Activated naive CD8-positive, alpha-beta T cell treated with anti-CD3 and anti-CD28 coated beads for 36 hours (primary cell): ENCODE measurements at places on chromosomes 2 and 18. TPM values are rescaled to one million over a fixed set of nuclear protein-coding genes. Genes with fewer than 3 reads are reported as not detected.

GRCh38 chr18:74803117-74803516 is 205.4 kb downstream of the ZNF407 start:
- H3K4me3 ChIP-seq, result no peak overlapping the region
- H3K27me3 ChIP-seq, result no peaks in the 10 kb centered on the region
- no peak overlapping the region for H3K27ac ChIP-seq
- DNase-seq, result no peak
- H3K4me1 ChIP-seq, result peaks cover 17% of the 10 kb centered on the region
- peaks cover 9% of the 10 kb centered on the region for H3K36me3 ChIP-seq

GRCh38 chr18:14976736-14977430 is 228.9 kb downstream of the ANKRD30B start:
- no peaks in the 10 kb centered on the region for H3K4me1 ChIP-seq
- no peak overlapping the region for H3K27ac ChIP-seq
- H3K4me3 ChIP-seq, result no peak overlapping the region
- H3K27me3 ChIP-seq, result peaks cover 6% of the 10 kb centered on the region
- DNase-seq, result no peak
- H3K36me3 ChIP-seq, result no peaks in the 10 kb centered on the region

The CNDP1 gene
- not detected for total RNA-seq

The AP1S3 gene
- total RNA-seq, result 11.3 TPM

The ZNF396 gene
- total RNA-seq, result 0.99 TPM

GRCh38 chr2:33581872-33582271 is 17.2 kb downstream of the FAM98A start:
- H3K4me3 ChIP-seq, result no peak overlapping the region
- H3K27me3 ChIP-seq, result no peaks in the 10 kb centered on the region
- peaks cover 12% of the 10 kb centered on the region for H3K4me1 ChIP-seq
- no peak overlapping the region for H3K27ac ChIP-seq

DNA sequence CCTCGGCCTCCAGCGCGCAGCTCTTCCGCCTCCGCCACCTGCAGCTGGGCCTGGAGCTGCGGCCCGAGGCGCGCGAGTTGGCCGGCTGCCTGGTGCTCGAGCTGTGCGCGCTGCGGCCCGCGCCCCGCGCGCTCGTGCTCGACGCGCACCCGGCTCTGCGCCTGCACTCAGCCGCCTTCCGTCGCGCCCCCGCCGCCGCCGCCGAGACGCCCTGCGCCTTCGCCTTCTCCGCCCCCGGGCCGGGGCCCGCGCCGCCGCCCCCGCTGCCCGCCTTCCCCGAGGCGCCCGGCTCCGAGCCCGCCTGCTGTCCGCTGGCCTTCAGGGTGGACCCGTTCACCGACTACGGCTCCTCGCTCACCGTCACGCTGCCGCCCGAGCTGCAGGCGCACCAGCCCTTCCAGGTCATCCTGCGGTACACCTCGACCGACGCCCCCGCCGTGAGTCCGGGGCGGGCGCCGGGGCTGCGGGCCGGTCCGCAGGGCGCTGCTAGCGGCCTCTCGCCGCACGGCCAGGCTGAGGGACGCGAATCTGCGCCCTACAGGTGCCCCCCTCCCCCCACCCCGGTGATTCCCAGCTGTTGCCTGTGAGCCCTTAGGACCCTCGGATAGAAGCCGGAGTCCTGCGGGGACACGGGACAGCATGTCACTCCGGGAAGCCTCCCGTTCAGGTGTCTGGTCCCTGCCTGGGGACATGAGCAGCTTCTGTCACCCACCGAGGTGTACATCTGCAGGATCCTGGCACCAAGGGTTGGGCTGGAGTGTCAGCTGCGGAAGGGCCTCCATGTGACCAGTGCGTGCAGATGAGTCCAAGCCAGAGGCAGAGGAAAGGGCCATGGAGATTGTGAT is 616 bp downstream of the RNPEPL1 start:
- DNase-seq, result peak; percentile 63
- H3K36me3 ChIP-seq, result peaks cover 9% of the 10 kb centered on the region
- H3K4me3 ChIP-seq, result peak overlapping the region; percentile 78
- peak overlapping the region; percentile 80 for H3K27ac ChIP-seq
- H3K4me1 ChIP-seq, result peaks cover 47% of the 10 kb centered on the region

GRCh38 chr2:204486805-204487204 is 58.5 kb upstream of the PARD3B start:
- H3K4me3 ChIP-seq, result no peak overlapping the region
- H3K27me3 ChIP-seq, result no peaks in the 10 kb centered on the region
- H3K27ac ChIP-seq, result no peak overlapping the region
- no peaks in the 10 kb centered on the region for H3K36me3 ChIP-seq
- DNase-seq, result no peak
- no peaks in the 10 kb centered on the region for H3K4me1 ChIP-seq

The RAB10 gene
- 106 TPM for total RNA-seq

- peaks cover 32% of the 10 kb centered on the region for H3K4me1 ChIP-seq
- no peaks in the 10 kb centered on the region for H3K36me3 ChIP-seq
- DNase-seq, result no peak
- no peak overlapping the region for H3K4me3 ChIP-seq
- H3K27me3 ChIP-seq, result no peaks in the 10 kb centered on the region
These were observed 69.4 kb upstream of the SH3RF3 start for GRCh38 chr2:109059474-109060165.

GRCh38 chr2:29075894-29076705 is 1.8 kb upstream of the PCARE start:
- H3K4me3 ChIP-seq, result no peak overlapping the region
- no peak overlapping the region for H3K27ac ChIP-seq
- H3K4me1 ChIP-seq, result no peaks in the 10 kb centered on the region
- DNase-seq, result no peak
- H3K36me3 ChIP-seq, result no peaks in the 10 kb centered on the region

- no peak overlapping the region for H3K4me3 ChIP-seq
- peaks cover 30% of the 10 kb centered on the region for H3K4me1 ChIP-seq
- DNase-seq, result peak; percentile 53
- H3K36me3 ChIP-seq, result no peaks in the 10 kb centered on the region
These were observed 163.5 kb downstream of the UXS1 start for GRCh38 chr2:106030287-106031268.

The MROH2A gene
- total RNA-seq, result not detected

DNA sequence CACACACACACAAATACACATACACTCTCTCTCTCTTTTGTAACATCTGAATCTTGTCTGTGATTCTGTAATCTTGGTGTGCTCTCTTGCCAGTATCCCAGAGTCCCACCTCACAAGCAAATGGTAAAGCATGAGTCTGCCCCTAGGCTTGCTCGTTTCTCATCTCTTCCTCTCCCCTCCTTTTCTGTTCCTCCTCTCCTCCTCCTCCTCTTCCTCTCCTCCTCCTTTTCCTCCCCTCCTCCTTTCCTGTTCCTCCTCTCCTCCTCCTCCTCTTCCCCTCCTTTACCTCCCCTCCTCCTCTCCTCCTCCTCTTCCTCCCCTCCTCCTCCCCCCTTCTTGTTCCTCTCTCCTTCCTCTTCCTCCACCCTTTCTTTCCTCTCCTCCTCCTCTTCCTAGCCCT is 59.0 kb downstream of the TNFRSF11A start:
- no peak for DNase-seq
- H3K27ac ChIP-seq, result no peak overlapping the region
- H3K4me1 ChIP-seq, result no peaks in the 10 kb centered on the region
- H3K27me3 ChIP-seq, result peaks cover 6% of the 10 kb centered on the region
- H3K36me3 ChIP-seq, result peaks cover 3% of the 10 kb centered on the region

DNA sequence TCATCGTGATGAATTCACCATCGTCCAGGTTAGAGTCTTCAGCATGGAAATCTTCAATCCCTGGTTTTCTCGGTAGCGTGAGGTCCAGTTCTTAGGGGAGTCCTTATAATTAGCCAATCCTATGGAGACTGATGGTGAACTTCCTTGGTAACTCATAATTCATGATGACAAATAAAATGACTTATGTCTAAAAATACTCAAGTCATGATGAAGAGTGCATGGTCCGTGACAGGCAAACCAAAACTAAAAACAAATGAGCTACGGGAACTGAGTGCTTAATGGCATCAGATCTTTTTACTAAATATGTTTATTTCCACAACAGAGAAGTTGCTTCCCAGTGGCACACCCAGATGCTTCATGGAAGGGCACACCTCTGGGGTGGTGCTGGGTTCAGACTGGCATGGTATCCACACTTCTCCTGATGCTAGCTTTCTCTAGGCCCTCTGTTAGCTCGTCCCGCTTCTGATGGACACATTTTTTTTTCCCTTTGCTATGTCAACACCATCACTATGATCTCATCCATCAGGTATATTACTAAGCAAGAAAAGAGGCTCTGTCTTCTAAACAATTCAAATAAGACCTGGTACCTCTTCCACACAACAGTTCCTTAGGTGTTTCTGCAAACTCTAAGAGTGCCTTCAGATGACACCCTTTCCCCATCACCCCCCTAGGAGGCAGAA is 92.8 kb upstream of the NEDD4L start:
- no peaks in the 10 kb centered on the region for H3K36me3 ChIP-seq
- no peak for DNase-seq
- H3K4me3 ChIP-seq, result no peak overlapping the region
- peaks cover 7% of the 10 kb centered on the region for H3K27me3 ChIP-seq
- no peaks in the 10 kb centered on the region for H3K4me1 ChIP-seq

- H3K27ac ChIP-seq, result no peak overlapping the region
- H3K27me3 ChIP-seq, result no peaks in the 10 kb centered on the region
- H3K4me1 ChIP-seq, result peaks cover 9% of the 10 kb centered on the region
- peaks cover 9% of the 10 kb centered on the region for H3K36me3 ChIP-seq
These were observed 72.3 kb downstream of the RTP5 start for GRCh38 chr2:241941691-241942301.

- H3K27ac ChIP-seq, result peak overlapping the region; percentile 98
- peaks cover 14% of the 10 kb centered on the region for H3K4me1 ChIP-seq
- peaks cover 17% of the 10 kb centered on the region for H3K36me3 ChIP-seq
These were observed 1.0 kb downstream of the DNPEP start for GRCh38 chr2:219386532-219387280.

DNA sequence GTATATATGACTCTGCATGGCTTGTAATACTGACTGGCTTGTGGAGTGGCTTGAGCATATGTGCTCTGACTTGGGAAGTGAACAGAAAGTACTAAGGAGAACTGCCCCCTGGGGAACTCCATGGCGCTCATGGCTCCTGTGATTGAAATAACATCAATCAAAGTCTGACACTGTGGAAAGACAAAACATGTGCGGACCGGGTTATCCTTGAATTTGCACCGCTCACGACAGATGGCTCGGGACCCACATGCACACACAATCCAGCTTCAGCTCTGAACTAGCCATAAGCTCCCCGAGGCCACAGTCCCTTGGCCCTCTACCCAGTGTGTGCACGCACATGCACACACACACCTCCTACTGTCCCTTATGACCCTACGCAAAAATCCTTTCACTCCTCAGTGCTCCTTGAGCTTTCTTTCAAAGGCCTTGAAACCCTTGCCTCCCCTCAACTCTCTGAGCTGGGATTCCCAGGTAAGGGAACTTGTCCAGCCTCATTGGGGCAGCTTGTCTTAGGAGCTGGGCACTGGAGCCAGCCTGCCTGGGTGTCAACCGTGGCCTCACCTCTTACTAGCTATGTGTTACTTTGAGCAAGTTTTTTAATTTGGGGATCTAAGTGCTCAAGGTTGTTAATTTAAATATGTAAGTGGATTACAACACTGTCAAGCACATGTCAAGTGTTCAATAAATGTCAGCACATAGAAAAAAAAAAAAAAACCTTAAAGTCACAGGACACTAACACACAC is 43.6 kb downstream of the MRPS5 start:
- H3K4me1 ChIP-seq, result peaks cover 58% of the 10 kb centered on the region
- H3K27ac ChIP-seq, result peak overlapping the region; percentile 36
- peaks cover 2% of the 10 kb centered on the region for H3K36me3 ChIP-seq
- no peak overlapping the region for H3K4me3 ChIP-seq

The CCDC102B gene
- 1.4 TPM for total RNA-seq

DNA sequence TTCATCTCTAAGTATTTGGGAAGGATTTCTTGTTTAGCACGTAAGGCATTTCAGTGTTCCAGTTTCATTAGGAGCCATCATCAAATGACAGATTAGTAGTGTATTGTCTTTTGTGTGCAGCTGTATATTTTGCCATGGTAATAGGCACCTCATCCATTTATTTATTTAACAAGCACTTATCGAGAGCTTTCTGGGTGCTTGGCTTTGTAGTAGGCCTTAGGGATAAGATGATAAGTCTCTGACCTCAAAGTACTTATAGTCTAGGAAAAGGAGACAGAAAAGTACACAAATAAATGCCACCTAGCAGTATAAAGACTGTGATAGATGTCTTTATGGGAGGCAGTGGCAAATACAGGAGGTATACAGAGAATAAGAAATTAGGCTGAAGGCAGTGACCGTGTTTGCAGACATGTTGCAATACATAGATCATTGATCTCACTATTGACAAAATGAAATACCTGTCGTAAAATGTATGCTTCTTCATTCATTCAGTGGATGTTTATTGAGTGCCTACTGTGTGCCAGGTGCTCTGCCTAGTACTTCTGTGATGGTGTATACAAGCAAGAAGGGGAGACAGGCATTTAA is 265.9 kb downstream of the SETBP1 start:
- H3K27me3 ChIP-seq, result peaks cover 4% of the 10 kb centered on the region
- no peaks in the 10 kb centered on the region for H3K4me1 ChIP-seq
- no peak overlapping the region for H3K27ac ChIP-seq
- DNase-seq, result no peak
- H3K36me3 ChIP-seq, result no peaks in the 10 kb centered on the region

DNA sequence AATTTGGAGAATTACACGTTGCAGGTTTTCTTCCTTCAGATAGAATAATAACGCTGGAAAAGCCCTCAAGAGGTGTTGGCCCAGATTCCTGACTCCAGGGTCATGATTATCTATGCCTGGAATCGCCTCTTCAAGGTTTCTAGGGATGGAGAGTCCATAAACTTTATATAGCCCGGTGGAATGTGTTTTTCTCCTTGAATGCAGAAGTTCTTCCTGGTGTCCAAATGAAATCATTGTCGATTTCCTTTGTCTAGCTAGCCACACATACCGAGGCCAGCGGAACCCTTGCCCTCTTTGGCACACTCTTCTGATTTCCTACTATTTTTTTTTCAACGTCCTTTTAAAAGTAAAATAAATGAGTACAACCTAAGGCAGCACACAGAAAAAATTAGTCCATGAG is 117.8 kb downstream of the PID1 start:
- no peaks in the 10 kb centered on the region for H3K36me3 ChIP-seq
- H3K4me1 ChIP-seq, result no peaks in the 10 kb centered on the region
- no peaks in the 10 kb centered on the region for H3K27me3 ChIP-seq

The SGPP2 gene
- 3.1 TPM for total RNA-seq

- H3K4me1 ChIP-seq, result no peaks in the 10 kb centered on the region
- no peak overlapping the region for H3K27ac ChIP-seq
- no peak for DNase-seq
- H3K4me3 ChIP-seq, result no peak overlapping the region
- no peaks in the 10 kb centered on the region for H3K36me3 ChIP-seq
These were observed 151.1 kb upstream of the MEIS1 start for GRCh38 chr2:66283787-66284186.

The SOS1 gene
- 41.3 TPM for total RNA-seq

DNA sequence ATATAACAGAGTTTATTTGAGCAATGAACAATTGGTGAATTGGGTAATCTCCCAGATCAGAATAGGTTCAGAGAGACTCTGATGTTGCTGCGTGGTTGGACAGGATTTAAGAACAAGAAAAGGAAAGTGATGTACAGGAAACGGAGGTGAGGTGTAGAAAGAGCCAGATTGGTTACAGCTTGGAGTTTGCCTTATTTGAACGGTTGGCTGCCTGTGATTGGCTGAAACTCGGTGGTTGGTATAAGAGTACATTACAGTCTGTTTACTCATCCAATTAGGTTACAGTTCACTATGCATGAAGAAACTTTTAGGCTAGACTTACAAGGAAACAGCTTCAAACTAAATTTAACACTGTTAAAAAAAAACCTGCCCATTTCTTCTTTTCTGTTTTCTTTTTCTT is 68.0 kb upstream of the CABLES1 start:
- DNase-seq, result no peak
- no peaks in the 10 kb centered on the region for H3K27me3 ChIP-seq
- H3K4me1 ChIP-seq, result peaks cover 40% of the 10 kb centered on the region
- H3K27ac ChIP-seq, result no peak overlapping the region
- H3K4me3 ChIP-seq, result no peak overlapping the region
